ENCODE measurements at places on chromosomes 1 and 21.

DNA sequence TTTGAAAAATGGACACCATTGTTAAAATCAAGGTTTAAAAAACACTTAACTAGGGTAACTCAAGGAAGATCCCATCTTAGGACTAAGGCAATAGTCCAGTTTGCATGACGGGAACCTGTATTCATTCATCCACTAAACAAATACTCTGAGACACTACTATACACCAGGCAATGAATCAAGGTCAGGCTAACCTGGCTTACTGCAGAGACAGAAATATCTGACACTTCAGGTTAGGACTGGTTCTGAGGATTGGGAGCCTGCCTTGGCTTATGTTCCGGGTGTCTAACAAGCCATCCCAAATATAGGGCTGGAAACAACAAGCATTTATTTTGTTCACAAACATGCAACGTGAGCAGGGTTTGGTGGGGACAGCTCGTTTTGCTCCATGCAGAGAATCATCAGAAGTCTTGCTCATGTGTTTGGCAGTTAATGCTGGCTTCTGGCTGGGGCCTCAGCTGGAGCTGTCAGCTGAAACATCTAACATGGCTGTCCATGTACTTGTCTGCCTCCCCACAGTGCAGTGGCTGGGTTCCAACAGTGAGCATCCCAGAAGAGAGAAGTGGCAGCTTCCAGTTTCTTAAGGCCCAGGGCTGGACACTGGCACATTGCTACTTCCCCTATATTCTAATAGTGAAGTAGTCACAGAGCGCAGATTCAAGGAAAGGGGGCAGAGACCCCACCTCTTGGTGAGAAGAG is 37.0 kb upstream of the CAMK1G start:
- no peak for DNase-seq

GRCh38 chr1:78291872-78292271 is 198.9 kb upstream of the PTGFR start:
- no peak for DNase-seq

- DNase-seq, result peak; percentile 65
These were observed 706 bp downstream of the RNF19B start for GRCh38 chr1:32963746-32964460.

GRCh38 chr1:174968750-174969244 is 30.9 kb upstream of the CACYBP start:
- DNase-seq, result peak; percentile 32

DNA sequence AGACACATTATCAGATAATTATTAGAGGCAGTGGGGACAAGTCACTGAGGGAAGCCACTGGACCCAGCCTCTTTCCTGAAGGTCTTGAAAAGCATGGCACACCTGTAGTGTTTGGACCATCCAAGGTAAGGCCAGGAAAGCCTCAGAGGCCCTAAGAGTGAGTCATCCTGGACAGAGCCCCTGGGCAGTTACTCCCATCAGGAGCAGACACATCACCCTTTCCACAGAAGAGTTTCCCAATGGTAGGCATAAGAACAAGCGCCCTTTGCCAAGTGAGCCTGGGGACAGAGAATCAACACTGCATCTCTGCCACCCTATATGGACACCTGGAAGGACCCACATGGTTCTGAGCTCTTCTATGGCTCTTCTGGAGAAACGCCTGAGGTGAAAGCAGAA is 136.0 kb downstream of the PLXNA2 start:
- DNase-seq, result no peak

DNA sequence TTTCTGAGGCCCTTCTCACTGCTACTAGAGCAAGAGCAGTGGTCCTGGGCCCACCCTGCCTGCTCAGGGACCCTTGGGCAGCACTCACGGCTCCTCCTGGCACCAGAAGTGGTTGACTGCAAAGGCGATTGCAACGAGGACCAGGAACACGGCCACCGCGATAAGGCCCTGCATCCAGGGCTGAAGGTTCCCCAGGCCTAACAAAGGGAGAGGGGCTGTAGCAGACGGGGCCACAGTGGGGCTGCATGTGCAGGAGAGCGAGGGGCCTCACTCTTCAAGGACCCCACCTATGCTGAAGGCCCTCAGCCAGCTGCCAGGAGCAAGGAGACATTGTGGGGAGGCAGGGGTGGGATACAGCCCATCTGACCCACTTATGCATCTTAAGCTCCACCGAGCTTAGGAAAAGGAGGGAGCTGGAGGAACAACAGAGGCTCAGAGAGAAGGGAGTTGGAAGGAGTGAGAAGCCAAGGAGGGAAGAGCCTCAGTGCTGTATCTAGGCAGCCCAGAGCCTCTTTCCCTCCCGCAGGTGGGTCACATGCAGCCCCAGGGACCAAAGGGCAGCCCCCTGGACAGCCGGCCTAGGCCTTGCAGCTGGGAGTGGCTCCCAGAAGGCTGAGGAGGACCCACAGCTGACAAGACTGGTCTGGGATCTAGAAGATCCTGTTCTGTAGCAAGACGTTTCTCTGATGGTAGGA is 2.5 kb downstream of the PDZK1IP1 start:
- no peak for DNase-seq

DNA sequence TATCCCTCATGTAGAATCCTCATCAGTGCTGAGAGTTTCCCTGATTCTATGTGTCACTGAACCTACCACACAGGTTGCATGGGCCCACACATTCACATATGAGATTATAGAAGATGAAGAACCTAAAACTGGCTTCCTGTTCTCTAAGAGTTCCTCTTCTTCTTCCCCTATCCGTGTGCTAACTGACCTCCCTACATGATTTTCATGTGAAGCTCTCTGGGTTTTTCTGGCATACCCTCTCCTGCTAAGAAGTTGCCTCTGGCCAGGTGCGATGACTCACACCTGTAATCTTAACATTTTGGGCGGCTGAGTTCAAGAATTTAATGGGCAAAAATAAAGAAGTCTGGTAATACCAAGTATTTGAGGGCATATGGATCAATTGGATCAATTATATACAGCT is 5.5 kb upstream of the CD244 start:
- no peak for DNase-seq

DNA sequence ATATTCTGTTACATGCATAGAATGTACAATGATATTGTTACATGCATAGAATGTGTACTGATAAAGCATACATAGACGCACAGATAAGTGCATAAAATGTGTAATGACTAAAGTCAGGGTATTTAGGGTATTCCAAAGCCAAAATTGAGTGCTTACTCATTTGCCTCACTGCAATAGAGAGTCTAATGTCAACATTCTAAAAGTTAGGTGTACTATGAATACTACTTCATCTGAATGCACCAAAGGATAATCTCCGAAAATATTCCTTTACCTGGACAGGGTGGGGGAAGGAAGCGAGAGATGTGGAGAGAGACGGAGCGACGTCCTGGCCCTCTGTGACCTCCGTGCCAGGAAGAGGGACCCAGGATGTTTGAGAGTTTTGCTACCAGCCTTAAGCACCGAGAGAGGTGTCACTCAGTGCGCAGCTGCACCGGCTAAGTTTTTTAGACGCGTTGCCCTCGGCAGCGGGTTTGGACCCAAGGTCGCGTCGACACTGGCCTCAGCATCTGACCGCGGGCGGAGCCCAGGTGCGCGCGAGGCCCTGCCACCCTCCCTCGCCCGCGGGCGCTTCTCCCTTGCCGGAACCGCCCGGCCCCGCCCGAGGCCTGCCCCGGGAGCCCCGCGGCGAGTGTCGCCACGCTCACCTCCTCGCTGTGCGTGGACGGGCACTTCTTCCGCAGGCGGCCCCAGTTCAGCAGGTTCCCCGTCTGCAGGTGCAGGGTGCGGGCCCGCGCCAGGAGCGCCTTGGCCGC is 660 bp downstream of the GCLM start:
- peak; percentile 30 for DNase-seq

- DNase-seq, result peak; percentile 81
These were observed at the start of gene SPOCD1 for GRCh38 chr1:31815752-31816500. TSS of gene SPOCD1 (minus strand) at chr1:31816022. CDS start at chr1:31815333, 689 bp downstream.

GRCh38 chr1:9592510-9593075 is 3.9 kb downstream of the TMEM201 start:
- DNase-seq, result no peak

DNA sequence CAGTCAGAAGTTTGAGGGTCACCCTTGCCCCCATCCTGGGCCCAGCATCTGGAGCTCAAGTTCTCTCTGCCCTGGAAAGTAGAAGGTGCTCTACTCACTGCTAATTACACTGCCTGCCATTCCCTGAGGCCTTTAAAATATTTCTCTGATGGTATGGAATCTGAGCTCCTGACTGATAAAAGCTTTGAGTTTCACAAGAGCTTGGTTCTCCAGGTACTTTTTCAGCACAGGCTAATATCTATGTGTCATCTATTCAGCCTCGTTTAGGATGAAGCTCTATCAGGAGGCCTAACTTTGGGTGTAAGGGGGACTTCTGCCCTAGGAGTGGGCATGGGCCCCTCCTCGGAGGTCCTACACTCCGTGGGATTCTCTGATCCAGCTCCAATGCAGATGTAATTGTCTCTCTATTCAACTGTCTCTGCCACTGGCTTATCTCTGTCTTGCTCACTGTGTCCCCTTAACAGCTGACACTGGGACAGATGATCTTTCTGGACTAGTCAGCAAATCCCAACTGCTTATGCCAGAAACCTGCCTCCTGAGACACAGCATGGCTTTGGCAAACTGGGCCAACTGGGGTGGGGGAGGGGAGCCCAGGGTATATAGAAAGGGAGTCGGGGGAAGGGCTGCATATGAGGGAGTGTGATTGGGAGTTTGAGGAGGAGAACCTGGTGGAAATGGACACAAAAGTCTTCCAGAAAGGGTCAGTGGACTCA is 104.2 kb upstream of the GADD45A start:
- DNase-seq, result no peak

GRCh38 chr1:75796376-75797272 is at the start of gene MSH4:
TSS of gene MSH4 (plus strand) at chr1:75796882. CDS start at chr1:75796986, 104 bp downstream.
- DNase-seq, result no peak

- DNase-seq, result no peak
These were observed 1.2 kb downstream of the TAL1 start for GRCh38 chr1:47230692-47231300.

DNA sequence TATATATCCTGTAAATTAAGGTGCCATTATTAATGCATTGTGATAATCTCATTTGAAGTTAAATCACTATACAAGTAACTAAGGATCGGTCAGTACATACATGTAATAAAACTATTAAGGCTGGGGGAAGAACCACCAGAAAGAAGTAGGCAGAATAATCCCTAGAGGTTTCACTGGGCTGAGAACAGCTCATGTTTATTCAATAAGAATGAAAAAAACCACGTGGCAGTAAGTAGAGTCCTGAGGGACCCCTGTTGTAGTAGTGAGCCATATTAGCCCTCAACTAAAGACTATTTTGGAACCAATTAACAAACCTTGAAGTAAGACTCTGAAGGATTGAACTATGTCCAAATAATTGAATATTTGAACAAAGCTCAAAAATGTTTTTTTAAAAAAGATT is 46.9 kb upstream of the ADAM30 start:
- DNase-seq, result no peak

DNA sequence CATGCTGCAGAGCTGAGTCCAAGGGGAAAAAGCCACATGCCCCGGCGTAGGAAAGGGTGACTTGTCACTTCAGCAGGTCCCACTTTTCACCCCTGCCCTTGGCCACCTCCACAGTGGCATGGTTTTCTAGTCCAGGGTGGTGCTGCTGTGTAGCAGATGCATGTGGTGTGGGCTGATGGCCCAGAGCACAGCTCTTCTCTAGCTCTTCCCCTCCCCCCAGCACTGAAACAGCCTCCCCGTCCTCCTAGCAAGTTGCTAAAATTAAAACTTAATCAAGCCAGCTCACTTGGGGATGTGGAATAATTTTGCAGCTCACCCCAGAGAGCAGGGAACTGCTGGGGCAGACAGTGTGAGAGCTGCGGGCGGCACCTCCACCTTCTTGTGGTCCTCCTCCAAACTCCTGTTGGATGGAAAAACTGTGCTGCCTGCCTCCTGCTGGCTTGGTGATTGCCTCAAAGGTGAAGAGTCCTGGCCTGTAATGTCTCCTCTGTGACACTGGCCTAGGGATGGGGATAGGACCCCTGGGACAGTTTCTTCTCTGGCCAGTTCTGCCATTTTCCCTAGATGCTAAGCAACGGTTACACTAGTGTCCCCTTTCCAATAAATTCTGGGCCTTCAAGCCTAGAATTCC is 91.6 kb downstream of the RNF220 start:
- no peak for DNase-seq

DNA sequence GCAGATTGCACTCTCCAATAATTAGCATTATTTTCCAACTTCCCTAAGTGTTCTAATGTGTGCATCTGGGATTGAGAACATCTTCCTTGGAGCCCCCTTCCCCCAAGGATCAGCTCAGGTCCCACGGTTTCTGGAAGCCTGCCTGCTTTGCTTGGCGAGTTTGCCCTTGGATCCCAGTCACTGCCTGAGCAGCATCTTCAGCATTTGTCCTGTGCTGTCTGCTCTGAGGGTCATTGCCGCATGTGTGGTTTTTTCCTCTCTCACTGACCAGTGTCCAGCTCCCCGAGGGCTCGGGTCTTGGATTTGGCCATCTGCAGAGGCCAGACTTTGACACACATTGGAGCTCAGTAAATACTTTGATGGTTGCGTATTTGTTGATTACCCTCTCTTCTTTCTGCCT is 18.1 kb downstream of the VANGL2 start:
- DNase-seq, result no peak

GRCh38 chr1:23114424-23115079 is 54.1 kb downstream of the LUZP1 start:
- DNase-seq, result no peak

- no peak for DNase-seq
These were observed 599.5 kb upstream of the B3GALT2 start for GRCh38 chr1:193785850-193786420.

DNA sequence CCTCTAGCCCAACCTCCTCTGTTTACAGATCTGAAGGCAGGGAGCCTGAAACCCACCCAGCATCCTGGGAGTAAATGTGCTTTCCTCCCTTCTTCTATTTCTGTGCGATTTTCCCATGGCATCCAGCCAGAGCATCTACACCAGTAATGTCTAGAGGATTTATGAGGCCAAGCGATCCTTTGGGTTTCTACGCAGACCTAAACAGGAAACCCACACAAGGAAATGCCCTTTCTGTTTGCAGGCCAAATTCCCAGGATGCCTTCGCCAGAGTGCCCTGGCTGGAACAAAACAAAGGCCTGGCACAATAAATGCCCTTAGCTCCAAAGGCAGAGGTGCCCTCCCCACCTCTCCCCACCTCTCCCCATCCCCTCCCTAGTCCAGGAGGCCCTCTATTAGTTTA is 110.5 kb upstream of the CDC42BPA start:
- no peak for DNase-seq

GRCh38 chr1:245258271-245258920 is 103.6 kb downstream of the KIF26B start:
- no peak for DNase-seq

DNA sequence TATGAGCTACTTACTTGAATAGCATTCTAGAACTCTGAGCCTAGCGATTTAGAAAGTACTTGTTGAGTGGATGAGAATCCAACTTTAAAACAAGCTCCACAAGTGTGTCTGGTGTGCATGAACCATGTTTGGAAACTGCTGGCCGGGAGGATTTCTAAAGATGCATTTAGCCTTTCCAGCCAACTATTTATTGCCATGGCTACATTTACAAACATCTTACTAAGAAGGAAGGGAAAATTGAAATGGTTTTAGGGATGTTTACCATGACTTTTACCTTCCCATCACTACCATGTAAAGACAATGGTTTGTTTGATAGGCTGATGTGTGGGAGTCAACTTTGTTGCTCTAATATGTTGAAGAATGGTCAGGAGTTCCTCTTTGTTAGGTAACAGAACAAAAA is 37.7 kb upstream of the ARHGAP29 start:
- no peak for DNase-seq

- no peak for DNase-seq
These were observed 402.3 kb downstream of the PTBP2 start for GRCh38 chr1:97123717-97124431.

Data from CD4-positive, alpha-beta T cell treated with Interleukin-15 for 1 hour (primary cell).